ENCODE measurements at places on chromosomes 16 and 17.

DNA sequence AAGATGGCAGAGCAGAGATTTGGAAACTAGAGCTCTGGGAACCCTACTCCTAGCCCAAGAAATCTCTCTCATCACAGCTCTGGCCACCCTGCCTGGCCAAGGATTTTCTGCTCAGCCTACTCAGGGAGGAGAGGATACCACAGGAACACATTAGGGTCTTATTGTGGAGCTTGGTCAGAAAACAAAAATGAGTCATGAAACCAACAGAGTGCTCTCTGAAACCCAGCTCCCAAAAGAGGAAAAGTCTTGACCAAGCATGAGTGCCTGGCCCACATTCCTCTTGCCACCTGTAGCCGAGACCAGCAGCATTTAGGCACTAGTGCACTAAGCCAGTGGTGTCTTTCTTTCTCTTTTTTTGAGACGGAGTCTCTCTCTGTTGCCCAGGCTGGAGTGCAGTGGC, 18.1 kb downstream of the SLC13A5 start:
- no peak for DNase-seq

- no peak for DNase-seq
Measured at GRCh38 chr16:57470711-57471110, 8.2 kb downstream of the POLR2C start.

- no peak for DNase-seq
Measured at GRCh38 chr16:52621651-52622050, 74.7 kb upstream of the TOX3 start.

DNA sequence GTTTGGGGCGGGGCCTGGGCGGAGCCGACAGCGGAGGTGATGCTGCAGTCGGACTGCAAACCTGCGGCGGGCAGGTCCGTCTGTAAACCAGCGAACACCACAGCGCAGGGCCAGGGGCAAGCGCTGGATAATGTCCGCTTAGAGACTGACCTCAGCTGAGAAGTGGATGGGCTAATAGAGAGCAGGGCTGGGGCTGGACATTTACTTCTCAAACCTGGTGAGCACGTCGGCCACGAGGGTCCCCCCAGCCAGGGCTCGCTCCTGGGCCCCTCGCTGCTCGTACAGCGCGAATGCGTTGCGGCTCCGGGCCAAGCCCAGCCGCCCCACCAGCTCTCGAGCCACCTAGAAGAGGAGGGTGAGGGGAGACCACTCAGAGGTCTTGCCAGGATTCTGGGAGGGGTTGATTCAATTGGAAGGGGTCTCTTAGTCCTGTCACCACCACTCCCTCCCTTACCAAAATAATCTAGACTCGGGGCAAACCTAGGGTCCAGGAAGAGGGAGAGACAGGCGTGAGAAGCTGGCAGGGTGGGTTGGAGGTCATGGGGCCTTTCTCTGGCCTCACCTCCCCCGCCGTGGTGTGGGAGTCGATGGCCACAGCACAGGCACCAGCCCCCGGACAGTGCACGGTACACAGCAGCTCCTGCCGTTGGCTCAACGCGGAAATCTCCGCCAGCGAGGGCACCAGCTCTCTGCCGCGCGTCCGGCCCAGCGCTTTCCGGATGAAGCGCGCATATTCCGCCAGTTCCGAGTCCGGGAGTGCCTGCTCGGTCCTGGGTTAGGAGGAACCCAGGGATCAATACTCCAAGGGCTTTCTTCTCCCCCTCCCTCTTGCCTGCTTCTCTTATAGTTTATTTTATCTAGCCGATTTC, 5.8 kb downstream of the PLEKHH3 start:
- DNase-seq, result no peak

- no peak for DNase-seq
Measured at GRCh38 chr16:23635958-23636357, 5.2 kb downstream of the PALB2 start.

DNA sequence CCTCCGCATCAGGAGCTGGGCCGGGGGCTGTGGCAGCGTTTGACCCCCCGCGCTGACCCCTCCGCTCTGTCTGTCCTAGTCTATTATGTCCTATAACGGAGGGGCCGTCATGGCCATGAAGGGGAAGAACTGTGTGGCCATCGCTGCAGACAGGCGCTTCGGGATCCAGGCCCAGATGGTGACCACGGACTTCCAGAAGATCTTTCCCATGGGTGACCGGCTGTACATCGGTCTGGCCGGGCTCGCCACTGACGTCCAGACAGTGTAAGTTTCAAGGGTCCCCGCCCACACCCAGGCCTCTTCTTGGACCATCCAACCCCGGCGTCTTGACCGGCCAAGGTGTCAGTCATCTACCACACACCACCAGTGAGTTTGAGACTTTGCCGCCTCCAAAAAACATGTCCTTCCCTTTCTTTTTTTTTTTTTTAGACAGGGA, 548 bp downstream of the PSMB3 start:
- no peak for DNase-seq

GRCh38 chr17:9105068-9105868, 84.0 kb downstream of the NTN1 start:
- no peak for DNase-seq

DNA sequence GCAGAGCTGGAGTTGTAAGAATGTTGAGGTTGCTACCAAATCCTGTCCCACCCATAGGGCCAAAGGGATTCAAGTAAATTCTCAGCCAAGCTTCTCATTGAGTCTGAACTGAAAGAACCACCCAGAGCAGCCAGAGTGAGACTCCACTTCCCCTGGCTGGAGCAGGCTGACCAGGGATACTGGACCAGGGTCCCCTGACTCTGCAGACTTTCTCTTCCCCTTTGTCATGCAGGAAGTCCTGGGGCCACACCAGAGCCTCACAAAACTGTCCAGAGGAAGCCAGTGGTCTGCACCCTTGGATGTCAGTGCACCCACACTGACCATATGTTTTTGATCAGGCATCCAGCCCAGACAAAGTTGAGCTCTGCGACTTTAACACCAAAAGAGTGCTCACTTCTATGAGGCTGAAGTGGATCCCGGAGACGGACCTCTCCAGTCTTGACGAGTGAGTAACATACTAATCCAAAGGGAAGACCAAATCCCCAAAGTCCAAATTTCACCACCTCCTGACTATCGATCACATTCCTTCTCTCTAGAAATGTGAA, 4.1 kb downstream of the NXN start:
- DNase-seq, result no peak

DNA sequence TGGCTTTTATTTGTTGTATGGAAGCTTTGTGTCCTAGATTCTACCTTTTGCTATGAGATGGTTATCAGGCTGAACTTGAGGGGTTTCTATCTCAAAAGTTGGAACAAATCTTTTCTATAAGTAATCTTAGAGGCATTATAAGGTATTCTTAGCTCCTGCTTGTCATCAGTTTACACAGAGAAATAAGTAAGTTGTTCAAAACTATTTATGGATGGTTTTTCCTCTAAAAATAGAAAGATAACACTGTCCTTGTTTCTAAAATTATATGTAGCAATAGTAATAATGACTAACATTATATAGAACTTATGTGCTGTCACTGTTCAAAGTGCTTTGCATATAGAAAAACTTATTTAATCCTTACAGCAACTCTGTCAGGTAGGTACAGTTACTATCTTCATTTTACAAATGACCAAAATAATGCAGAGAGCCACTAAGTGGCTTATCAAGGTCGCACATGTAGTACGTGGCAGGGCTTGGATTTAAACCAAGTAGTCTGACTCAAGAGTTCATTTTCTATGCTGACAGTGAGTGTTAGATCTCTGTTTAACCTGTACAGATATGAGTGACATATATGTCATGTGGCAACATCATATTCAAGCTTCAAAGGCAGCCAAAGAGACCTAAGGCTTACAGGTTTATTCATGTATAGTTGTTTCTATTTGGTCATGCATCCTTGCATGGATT, 59.0 kb downstream of the PHKB start:
- no peak for DNase-seq

- peak; percentile 20 for DNase-seq
Measured at GRCh38 chr17:81832608-81833159, 407 bp downstream of the MCRIP1 start.

DNA sequence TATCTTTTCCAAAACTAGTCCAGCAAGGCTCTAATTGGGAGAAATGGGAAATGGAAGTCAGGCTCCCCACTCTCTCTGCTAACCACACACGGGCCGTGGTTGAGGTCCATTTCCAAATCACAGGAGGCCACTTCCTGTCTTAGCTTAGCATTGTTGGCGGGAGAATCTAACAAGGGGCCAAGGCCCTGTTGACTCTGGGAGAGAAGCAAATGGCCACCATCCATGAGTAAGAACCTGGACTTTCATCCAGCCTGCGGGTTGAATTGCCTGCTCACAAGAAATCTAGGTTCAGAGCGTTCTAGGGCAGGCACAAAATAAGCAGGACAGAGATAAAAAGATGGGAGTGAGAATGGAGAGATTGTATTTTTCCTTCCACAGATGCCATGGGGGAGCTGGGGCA, 5.7 kb downstream of the FAM20A start:
- no peak for DNase-seq

- DNase-seq, result no peak
Measured at GRCh38 chr16:52545898-52546266, 1.1 kb downstream of the TOX3 start.

DNA sequence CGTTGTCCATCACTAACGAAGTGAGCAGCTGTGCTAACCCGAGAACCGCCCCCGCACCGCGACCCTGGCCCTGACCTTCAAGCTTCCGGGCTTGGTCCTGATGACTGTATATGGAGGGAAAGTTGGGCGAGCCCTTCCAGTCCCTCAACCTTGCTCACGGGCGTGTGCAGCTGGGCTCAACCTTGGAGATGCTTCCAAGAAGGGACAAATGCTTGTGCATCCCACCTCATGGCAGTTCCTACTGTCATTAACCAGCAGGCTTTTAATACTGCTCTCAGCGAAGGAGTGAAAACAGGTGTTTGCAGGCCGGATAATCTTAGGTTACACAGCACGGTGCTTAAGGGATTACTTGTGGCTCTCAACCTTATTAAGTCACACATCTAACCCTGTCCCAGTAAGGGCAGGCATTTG, 33.5 kb downstream of the SRL start:
- DNase-seq, result no peak

GRCh38 chr16:49560004-49560830, 186.6 kb downstream of the C16orf78 start:
- no peak for DNase-seq

DNA sequence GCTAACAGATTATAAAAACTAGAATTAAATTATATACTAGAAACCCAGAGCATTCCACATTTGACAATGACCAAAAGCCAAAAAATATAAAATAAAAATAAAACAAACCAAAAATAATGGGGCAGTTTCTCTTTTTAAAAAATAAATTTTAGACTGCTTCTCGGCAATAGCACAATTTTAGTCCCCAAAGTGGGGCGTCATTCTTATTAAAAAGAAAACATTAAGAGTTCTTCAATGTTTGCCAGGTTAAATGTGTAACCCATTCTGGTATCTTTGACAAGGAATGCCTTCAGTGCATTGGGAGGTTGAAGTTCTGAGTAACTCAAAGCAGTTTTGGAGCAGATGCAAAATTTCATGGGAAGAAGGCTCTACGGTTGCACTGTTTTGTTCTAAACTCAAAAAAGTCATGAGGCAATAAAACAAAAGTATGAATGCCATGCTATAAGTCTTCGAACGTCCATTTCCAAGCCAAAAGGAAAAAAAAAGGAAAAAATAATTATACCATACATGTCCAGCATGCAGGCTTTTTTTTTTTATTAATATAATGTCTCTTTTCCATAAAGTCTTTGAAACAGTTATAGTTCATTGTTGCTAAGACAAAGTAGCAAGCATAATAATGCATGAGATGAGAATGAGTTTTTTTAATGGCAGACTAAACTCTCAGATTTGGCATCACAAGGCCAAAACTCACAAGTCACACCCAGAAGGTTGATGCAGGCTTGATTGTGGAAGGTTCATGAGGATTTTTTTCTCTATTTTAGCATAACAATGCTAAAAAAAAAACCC, 3.1 kb downstream of the MAF start:
- DNase-seq, result no peak

DNA sequence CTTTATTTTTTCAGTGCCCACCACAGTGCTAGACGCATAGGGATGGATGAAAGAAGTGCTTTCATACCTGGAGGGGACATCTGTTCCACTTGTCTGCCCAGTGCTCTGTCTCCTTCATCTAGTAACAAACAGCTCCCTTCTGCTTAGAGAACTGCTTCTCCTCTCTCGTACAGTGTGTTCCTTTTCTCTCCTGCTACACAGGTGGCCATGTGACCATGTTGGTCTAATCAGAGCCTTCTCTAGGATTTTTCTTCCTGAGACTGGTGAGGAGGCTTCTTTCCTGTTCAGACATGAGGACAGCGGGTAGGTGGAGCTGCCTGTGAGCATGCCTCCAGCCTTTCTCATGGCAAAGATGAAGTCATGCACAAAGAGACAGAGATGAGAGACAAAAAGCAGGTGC, 182.7 kb downstream of the TMEM132E start:
- DNase-seq, result no peak

- no peak for DNase-seq
Measured at GRCh38 chr17:44587339-44587738, 30.1 kb downstream of the FZD2 start.

DNA sequence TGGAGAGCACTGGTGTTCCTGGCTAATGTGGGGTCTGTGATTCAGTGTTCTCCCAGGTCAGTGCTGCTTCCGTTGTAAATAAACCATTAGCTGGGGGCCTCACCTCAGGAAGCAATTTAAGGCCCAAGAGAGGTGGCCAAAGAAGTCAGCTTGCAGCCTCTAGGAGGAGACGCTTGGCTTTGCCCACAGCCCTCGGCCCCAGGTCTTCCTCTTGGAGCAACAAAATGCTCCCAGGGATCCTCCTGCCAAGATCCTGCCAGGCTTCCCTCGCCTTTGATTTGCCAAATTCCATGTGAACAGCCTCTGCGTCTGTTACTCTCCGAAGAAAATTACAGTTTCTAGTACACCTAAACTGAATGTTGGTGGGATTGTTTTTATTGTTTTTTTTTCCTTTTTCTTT, 62.4 kb upstream of the TBX2 start:
- DNase-seq, result peak; percentile 20
